ENCODE measurements at places on chromosomes 4 and X.

DNA sequence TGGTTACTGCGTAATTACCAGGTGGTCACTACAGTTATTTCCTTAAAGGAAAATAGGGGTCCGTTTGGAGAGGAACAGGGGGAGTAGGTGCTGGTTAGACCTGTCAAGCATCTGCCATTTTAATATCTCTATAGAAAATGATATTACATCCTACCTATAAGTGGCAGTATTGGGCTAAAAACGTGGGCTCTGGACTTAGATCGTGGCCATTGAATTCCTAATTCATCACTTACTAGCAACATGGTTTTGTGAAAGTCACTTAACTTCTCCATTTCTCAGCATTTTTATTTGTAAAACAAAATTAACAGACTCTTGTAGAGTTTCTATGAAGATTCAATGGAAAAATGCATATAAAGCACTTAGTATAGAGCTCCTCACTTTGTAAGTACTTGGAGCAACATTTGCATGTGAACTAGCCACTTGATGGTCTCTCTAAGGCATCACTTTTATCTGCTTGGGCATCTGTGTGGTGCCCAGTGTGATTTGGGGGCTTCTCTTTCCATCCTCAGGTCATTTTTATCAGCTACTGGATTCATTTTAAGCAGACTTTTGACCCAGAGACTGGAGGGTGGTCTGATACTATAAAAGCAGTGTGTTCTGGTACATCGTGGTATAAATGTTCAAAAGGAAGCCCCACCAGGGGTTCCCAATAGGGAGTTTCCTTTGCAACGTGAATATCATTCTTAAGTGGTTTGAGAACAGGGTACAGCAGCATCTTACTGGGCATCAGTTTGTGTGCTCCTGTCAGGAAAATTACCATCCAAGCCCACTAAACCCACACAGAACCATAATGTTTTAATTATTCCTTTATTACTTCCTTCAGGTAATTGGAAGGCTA lies 42.7 kb upstream of the RASSF6 start:
- no peak for DNase-seq

DNA sequence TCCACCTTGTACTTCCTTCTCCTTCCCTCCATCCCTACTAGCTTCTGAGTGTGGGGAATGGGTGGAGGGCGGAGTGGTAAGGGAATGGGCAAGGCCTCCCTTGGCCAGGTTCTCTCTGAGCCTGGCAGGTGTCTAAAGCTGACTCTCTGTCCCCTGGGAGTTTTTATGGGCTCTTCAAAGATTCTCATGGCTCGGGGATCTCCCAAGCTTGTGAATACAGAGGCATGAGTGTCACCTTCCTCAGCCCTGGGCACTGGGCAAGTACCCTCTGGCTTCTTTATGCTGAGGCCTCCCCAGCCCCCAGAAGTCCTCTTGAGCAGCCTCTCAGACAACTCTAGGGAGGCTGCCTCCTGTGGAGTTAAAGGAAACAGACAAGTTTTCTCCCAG lies 32.5 kb upstream of the DDX3X start:
- DNase-seq, result no peak

- peak; percentile 61 for DNase-seq
Observed at GRCh38 chrX:24024819-24025740, 1.9 kb downstream of the KLHL15 start.

DNA sequence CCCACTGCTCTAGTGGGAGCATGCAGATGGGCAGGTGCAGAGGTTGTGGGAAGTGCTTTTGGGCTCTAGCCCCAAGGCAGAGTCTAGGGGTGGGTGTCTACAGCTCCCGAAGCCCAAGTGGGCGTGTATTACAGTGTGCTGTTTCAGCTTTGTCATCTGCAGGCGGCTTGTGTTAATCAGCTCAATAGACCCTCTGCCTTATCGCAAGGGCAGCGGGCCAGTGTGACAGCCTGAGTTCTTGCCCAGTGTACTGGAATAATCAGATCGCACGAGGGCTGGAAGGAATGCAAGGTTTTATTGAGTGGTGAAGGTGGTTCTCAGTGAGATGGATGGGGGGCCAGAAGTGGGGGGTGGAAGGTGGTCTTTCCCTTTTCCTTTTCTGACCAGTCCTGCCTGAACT lies 529.4 kb upstream of the AMOT start:
- no peak for DNase-seq

Measured in stimulated activated CD4-positive, alpha-beta T cell treated with anti-CD3 and anti-CD28 coated beads, Interleukin-1b, Interleukin-23, amount 100 ng/mL, for 1 hour (primary cell).